Stimulated activated CD4-positive, alpha-beta T cell treated with anti-CD3 and anti-CD28 coated beads, Interleukin-4, amount 100 ng/mL, for 24 hours (primary cell): ENCODE measurements at places on chromosomes 11 and 22.

DNA sequence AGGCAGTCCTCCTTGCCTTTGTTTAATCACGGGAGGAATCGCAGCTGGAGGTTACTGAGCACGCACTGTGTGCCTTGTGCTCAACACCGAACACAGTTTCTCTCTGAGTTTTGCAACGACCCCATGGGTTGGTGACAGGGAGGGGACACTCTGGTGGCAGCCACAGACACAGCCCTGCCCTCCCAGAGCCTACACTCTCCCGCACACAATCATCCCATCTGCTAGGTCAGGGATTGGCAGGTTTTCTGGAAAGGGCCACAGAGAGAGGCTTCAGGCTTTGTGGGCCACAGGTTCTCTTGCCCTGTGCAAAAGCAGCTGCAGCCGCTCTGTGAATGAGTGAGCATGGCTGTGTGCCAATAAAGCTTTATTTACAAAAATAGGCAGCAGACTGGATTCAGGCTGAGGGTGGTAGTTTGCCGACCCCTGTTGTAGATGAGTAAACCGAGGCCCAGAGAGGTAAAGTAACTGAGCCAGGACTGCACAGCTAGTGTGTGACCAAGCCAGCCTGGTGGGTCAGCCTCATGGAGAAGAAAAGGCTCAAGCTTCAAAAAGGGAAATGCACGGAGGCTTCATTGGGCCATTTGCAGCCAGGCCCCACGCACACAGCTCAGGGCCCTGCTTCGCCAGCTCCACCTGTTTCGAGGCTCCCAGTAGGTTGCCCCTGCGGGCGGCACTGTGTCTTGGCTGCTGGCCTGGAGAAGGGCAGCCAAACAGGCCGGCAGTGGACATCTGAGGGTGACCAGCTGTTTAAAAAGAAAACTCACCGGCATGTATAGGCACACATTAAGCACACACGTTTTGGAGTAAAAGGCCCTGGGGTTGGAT, 16.3 kb downstream of the LTO1 start:
- DNase-seq: no peak

- DNase-seq: no peak
Measured at GRCh38 chr11:11535611-11536010, 86.2 kb downstream of the GALNT18 start.

DNA sequence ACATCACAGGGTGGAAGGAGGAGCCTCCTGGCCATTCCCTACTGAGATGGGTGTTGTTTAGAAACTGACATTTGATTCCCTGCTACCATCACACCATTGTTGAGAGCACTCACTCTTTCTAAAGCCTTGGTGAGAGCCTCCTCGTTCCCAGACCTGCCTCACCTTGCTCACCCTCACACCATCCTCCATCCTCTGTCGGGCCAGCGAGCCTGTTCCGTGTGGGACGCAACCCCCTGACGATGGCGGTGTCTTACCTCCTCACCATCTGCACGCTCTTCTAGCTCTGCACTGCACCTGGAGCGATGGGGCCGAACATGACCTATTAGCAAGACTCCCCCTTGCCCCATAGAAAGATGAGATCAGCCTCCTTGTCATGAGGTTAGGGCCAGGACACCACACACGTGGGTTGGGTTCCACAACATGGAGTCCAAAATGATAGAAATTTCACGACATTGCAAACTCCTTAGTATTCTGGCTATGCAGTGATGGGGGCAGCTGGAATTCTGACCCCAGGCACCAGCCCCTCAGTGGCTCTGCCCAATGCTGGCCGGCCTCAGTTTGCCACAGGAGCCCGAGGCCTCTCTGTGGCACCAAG, 1017.9 kb downstream of the TBC1D22A start:
- no peak for DNase-seq

DNA sequence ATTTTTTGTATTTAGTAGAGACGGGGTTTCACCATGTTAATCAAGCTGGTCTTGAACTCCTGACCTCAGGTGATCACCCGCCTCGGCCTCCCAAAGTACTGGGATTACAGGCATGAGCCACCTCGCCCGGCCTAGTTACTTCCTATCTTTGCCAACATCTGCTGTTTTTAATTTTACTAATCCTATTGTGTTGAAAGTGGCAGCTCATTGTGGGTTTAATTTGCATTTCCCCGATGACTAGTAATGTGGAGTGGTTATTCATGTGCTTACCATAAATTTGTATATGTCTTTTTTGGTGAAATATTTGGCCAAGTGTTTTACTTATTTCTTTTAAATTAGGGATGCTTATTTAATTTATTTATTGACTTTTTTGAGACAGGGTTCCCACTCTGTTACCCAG, 74.2 kb upstream of the SLC25A18 start:
- DNase-seq: no peak

DNA sequence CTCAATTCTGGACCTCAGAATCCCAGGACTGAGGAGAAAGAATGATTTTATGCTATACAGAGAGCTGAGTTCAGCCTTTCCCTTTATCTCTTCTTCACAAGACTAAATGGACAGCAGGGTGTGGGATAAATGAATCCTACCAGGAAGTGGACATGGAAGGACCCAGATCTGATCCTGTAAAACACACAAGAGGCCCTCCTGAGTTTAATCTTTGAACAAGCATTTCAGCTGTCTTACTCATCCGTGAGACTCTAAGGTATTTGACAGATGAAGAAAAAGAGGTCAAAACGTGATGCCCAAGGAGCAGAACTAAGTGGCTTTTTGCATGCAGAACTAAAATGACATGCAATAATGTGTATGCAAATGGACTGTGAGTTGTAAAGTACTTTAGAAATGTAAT, 511.3 kb downstream of the DLG2 start:
- no peak for DNase-seq

DNA sequence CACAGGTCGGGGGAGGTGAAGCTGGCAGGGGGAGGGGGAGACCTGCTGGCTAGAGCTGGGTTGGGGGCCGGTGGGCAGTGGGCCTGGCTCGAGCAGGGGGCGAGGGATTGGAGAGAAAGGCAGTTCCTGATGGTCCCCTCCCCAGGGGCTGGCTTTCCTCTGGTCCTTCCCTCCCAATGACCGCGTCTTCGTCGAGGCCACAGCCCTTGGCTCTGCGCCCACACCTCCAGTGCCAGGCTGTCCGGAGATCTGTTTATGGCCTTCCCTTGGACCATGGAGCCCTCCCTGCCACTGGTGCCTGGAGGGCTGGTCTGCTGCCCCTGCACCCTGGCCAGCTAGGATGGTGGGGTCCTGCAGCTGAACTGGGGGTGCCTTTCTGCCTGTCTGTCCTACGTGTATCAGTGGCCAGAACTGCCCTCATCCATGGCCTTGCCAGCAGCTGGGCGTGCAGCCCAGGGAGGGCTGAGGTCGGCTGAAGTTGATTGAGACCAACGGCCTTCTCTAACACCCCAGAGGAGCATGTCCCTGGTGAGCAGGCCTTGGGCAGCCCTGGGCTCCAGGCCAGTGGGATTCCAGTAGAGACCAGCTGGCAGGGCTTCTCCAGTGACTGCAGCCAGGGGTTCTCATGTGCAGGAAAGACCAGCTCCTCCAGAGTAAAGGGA, 12.3 kb downstream of the TANGO2 start:
- DNase-seq: no peak

GRCh38 chr22:46528121-46528610, 9.3 kb downstream of the CELSR1 start:
- DNase-seq: no peak

GRCh38 chr11:3205261-3206155, 13.1 kb downstream of the MRGPRG start:
- DNase-seq: no peak

- DNase-seq: no peak
Measured at GRCh38 chr11:65920372-65920802, 1.2 kb downstream of the DRAP1 start.

GRCh38 chr22:32680895-32681294, 120.6 kb upstream of the TIMP3 start:
- no peak for DNase-seq

DNA sequence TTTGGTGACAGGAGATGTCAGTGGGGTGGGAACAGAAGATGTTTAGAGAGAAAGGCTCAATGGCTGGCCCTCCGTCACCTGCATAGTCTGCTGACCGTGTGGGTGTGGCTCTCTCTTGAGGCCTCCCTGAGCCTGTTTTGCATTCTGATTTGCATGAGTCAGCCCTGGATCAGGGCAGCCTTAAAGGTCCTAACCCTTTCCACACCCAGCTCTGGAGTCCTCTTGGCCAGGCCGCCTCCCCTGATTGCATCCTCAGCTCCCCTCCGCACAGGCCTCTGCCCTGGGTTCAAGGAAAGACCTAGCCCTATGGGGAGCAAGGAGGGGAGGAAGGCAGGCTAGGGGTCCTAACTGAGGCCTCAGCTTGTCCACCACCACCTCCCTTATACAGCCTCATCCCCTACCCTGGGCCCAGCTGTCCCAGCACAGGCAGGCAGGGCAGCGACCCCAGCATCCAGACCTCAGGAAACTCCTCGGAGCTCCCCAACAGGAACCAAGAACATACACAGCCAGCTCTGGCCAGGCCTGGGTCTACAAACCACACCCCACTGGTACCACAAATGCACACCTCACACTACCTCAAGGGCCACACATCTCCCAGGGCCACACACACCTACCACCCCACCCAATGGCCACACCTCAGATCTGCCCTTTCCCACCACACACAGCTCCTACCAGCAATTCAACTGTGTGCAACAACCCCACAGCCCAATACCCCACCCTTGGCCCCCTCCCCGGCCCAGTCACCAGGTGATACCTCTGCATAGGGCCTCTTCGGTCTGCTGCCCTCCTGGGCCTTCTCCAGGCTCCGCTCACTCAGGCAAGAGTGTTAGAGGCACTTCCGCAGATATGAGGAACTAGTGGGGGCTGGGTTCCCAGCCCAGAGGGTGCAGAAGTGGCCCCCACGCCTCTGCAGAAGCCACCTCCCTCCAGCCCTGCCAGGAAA, 13.7 kb downstream of the ARAP1 start:
- no peak for DNase-seq

- no peak for DNase-seq
Measured at GRCh38 chr22:44698531-44699421, 3.2 kb upstream of the PRR5 start.

GRCh38 chr11:10669258-10670033, 24.1 kb downstream of the IRAG1 start:
- no peak for DNase-seq

DNA sequence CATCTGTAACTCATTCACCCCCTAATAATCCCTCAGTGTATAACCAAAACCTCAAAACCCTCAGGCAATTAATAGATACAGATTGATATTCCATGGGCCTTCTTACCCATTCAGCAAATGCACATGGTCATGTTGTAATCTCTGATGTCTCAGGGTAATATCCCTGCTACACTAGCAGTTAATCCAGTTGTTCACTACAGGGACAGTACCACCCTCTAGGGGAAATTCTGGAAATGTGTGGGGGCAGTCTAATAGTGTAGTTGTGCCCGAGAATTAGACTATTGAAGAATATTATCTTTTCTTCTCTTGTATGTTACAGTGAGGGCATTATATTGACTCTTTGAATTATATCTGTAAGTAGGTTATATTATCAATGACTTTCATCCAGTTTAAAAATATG, 175.4 kb downstream of the CWF19L2 start:
- no peak for DNase-seq
